ENCODE measurements at places on chromosomes 5 and 9. TPM values are rescaled to one million over a fixed set of nuclear protein-coding genes. Genes with fewer than 3 reads are reported as not detected.

Gene ITGA1
- 4.1 TPM for total RNA-seq

Gene NEUROG1
- total RNA-seq: not detected

Gene RAB24
- total RNA-seq: 37.0 TPM

Gene CER1
- total RNA-seq: 4.1 TPM

Gene CAPSL
- not detected for total RNA-seq

Gene TXNDC8
- not detected for total RNA-seq

Gene SPATA31A3
- not detected for total RNA-seq

Gene GARNL3
- total RNA-seq: 22.4 TPM

Gene LURAP1L
- 1.3 TPM for total RNA-seq

Gene IFNK
- total RNA-seq: not detected

Gene GRHPR
- 102 TPM for total RNA-seq

Gene IRX1
- 14.8 TPM for total RNA-seq

Gene LECT2
- not detected for total RNA-seq

Gene PCDHGA3
- total RNA-seq: 0.92 TPM

Gene PCDHGA9
- 2.3 TPM for total RNA-seq

Gene ZCCHC10
- 24.2 TPM for total RNA-seq

Gene NR6A1
- 222 TPM for total RNA-seq

Gene GRIA1
- 0.76 TPM for total RNA-seq

Gene PCDHGB5
- total RNA-seq: 9.7 TPM

Gene GHR
- total RNA-seq: 0.53 TPM

Gene TMCO6
- total RNA-seq: 32.6 TPM

Gene TIMD4
- 0.13 TPM for total RNA-seq

Gene FOXD1
- 7.9 TPM for total RNA-seq

Gene ANXA2R
- total RNA-seq: 0.96 TPM

Gene ZNF782
- total RNA-seq: 6.2 TPM

Gene FAT2
- total RNA-seq: 0.16 TPM

Gene PAIP2
- total RNA-seq: 126 TPM

Gene C1QTNF2
- 0.44 TPM for total RNA-seq

Gene GABRA6
- not detected for total RNA-seq

Gene SH3RF2
- total RNA-seq: 1.6 TPM

Gene IFNA2
- total RNA-seq: not detected

Gene RCL1
- 25.3 TPM for total RNA-seq

Gene SLC6A3
- 0.53 TPM for total RNA-seq

Gene NEK6
- total RNA-seq: 21.4 TPM

Gene ACOT12
- total RNA-seq: not detected

Gene ZSWIM6
- 12.7 TPM for total RNA-seq

Gene TPPP
- total RNA-seq: 1.8 TPM

Gene FRRS1L
- total RNA-seq: 0.71 TPM

Gene MEIKIN
- total RNA-seq: not detected

Gene PCDHB12
- 2.7 TPM for total RNA-seq
